ENCODE measurements at places on chromosomes 16 and 17.

DNA sequence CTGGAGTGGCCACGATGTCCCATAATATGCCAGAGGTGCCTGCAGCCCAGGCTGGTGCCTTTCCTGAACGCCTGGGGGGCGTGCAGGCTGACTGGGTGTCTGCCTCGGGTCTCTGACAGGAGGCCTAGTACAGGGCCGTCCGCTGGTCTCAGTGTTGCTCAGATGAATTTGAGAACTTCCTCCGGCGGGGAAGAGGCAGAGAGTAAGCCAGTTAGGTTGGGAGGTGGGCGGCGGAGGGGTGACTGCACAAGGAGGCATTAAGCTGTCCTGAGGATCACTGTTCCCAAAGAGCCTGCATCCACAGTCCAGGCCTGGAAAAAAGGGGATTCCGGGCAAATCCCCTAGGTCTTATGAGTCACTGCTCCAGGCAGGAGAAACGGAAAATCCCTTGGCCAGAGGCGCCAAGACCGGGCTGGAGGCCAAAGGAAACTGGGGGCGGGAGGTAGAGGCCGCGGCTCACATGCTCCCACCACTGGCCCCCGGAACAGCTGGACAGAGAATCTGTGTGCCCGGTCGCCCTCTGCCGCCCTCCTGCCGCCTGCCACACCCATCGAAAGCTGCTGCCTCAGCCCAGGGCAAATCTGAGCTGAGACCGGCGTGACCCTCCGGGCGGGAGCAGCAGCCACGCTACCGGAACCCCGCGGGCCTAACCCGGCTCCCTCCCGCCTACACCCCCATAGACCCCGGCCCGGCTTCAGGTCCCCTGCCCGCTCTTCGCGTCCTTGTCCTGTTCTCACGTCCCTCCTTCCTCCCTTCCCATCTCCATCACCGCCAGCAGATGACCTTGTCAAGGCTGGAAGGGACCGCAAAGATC is 1.2 kb downstream of the TRIM47 start:
- DNase-seq, result no peak

DNA sequence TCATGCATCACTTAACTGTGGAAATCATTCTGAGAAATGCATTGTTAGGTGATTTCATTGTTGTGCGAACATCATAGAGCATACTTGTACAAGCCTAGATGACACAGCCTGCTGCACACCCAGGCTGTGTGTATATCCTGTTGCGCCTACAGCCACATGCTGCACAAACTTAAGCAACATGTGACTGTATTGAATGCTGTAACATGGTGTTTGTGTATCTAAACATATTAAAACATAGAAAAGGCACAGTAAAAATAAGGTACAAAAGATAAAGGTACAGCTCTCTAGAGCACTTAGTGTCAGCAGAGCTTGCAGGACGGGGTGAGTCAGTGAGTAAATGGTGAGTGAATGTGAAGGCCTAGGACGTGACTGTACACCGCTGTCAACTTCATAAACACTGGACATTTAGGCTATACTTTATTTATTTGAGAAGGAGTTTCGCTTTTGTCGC is 11.9 kb downstream of the FOXK2 start:
- no peak for DNase-seq

- no peak for DNase-seq
These were observed 212.5 kb downstream of the KATNIP start for GRCh38 chr16:27762441-27762840.

DNA sequence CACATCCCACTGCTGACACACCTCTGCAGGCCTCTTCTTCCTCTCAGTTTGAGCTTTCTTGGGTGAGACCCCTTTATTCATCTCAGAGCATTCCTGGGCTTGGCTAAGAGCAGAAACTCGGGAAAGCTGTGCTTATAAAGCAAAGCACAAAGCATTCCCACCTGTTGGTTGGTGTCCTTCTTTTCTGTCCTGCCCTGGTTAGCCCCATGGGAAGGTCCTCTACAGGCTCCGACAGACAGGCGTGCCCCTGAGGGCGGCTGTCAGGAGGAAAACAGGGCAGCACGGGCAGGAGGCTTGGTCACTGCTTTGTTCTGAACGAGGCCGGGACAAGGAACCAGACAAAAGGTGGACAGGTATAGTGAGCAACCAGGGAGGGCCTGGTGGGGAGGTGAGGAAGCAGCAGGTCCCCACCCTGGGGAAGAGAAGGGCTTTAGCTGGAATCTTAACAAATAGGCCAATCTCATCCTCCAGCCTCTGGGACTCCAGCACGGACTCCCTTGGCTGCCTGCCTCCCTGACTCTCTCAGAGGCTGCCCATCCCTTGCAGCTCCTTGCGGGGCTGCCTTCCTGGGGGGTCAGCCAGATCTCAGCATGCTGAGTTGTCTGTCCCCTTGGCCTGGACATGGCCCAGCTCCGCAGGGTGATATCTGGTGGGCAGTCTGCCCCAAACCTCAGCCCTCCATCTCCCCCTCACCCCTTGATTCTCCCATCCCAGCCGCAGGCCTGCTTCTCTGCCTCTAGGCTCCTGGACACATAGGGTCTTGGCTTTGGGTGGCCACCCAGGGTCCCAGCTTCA is 1.7 kb downstream of the MEOX1 start:
- no peak for DNase-seq

GRCh38 chr17:80129006-80129565 is 17.8 kb downstream of the EIF4A3 start:
- DNase-seq, result no peak

DNA sequence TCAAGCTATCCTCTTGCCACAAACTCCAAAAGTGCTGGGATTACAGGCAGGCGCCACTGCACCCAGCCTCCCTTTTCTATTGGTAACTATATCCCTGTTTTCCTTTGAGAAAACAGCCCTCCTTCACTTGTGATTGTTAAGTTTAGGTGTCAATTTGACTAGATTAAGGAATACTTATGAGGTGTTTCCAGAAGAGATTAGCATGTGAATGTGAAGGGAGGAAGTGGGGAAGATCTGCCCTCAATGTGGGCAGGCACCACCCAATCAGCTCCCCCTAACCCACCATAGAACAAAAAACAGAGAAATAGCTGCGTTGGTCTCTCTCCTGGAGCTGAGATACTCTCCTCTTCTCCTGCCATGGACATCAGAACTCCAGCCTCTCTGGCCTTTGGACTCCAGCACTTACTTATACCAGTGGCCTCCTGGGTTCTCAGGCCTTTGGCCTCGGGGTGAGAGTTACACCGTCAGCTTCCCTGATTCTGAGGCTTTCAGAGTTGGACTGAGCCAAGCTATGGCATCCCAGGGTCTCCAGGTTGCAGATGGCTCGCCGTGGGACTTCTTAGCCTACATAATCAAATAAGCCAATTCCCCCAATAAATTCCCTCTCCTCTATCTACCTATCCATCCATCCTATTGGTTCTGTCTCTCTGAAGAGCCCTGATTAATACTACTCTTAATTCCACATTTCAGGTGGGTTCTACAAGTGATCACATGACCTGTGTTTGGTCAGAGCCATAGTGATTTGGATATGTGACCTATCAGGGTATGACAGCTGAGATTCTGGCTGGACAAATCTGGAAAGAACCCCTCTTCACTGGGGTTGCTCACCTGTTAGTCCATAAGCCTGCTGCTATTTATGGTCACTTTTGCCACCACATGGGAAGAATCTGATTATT is 12.0 kb upstream of the STAT3 start:
- no peak for DNase-seq

DNA sequence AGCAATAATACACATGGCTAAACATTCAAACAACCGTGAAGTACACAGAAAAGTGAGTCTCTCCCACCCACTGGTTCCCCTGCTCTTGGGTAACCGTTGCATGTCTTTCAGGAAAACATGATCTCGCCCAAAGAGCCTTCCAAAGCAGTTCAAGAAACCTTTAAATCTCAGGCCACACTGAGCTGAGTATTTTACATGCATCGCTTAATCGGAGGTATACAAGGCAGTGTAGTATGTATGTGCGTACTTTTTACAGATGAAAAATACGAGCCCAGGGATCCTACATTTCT is 741 bp upstream of the DEXI start:
- DNase-seq, result no peak

GRCh38 chr17:42886283-42887176 is 14.1 kb upstream of the G6PC1 start:
- DNase-seq, result no peak

DNA sequence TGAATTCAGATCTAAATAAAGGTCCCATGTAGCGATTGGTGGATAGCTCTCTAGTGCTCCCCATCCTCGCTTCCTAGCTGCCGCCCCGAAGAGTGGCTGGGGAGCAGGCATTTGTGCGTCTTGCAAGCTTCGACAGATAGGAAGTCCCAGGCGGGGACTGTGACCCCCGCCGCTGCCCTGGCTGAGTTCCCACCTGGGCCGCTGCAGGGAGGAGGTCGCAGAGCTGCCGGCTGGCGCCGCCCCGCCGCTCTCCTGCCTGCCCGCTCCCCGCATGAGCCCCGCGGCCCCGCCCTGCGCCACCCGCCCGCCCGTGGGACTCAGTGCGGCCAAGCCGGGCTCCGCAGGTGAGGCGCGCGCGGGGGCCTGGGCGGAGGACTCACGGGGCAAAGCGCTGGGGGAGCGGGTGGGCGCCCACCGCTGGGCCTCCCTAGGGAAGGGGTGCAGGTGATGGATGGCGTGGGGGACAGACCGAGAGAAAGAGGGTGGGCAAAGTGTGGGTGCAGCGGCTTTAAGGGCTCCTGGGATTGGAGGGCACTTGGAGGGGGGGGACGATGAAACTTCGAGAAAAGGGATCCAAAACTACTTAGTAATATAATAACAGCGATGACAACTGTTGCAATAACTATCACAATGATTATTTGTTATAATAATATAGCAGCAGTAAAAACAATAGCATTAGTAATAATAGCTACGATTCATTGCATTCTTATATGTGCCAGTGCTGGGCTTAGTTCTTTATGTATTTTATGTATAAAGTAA is at the start of gene OTOA:
Gene OTOA, plus strand, starts transcription at position 80 of the 759 bp plus-strand sequence. CDS start 14,547 bp downstream, outside the sequence.
- DNase-seq, result no peak

GRCh38 chr16:86584071-86584685 is 5.8 kb downstream of the FOXL1 start:
- no peak for DNase-seq

GRCh38 chr16:57379579-57379978 is 7.3 kb downstream of the CX3CL1 start:
- no peak for DNase-seq

DNA sequence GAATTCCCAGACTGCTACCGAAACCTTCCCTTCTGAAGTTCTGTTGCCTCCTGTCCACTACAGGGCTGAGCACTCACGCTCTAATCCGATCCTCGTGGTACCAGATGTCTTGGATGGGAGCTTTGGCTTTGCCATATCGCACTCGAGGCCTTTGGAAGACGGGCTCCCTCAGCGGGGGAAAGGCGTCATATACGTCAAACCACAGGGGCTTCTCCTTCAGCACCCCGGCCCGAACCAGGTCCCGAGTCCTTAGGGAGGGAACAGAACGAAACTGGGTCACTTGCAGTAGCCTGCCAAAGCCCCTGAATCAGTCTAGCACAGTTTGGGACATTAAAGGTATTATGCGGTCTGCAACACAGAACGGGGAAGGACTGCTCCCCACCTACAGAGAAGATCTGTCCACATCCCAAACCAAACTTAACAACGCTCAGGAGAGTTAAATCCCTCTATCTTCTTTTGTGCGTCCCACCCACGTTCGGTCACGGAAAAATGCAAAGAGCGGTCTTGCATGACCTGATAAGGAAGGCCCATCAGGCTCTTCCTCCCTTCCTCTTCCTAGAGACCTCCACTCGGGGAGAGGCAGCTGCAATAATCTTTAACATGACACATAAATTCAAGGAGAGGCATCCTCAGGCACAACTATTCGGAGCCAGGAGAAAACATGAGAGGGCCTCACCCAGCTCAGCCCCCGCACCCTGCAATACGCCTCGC is 526 bp downstream of the MRPS23 start:
- DNase-seq, result no peak

- no peak for DNase-seq
These were observed 126.6 kb downstream of the ANKRD11 start for GRCh38 chr16:89363621-89364393.

- no peak for DNase-seq
These were observed 2.5 kb upstream of the PRR35 start for GRCh38 chr16:557463-558297.

- no peak for DNase-seq
These were observed 32.2 kb downstream of the RHBDL3 start for GRCh38 chr17:32297860-32298259.

DNA sequence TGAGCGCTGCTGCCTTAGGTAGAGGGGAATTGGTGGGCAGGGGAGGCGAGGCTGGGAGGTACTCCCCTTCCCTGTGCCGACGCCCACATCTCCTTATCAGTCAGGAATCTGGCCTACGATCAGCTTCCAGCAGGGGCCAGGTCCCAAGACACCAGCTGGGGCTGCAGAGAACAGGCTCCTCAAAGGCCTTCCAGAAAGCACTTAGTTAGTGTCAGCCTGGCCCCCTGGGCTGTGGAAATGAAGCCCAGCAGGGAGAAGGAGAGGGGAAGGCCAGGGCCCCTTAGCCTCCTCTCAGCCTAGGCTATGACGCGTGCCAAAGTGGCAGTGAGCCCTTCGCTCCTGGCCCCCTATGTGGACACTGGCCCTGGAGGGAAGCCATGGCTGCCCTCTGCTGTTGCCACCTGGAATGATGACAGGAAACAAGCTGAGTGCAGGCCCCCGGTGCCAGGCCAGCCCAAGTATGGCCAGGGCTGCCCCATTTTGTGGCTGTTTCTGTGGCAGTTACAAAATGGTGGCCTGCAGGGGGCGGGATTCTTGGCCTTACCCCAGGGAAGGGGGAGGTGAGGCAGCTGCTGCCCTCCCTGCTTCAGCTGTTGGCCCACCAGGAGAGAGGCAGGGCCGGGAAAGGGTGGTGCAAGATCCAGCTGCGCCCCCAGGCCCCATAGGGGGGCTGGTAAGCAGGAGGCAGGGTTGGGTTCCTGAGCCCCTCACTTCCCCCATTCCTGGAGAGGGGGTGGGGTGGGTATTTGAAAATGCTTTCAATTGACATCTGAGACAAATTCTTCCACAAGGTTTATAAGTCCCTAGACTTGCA is 11.3 kb downstream of the TBX4 start:
- no peak for DNase-seq

DNA sequence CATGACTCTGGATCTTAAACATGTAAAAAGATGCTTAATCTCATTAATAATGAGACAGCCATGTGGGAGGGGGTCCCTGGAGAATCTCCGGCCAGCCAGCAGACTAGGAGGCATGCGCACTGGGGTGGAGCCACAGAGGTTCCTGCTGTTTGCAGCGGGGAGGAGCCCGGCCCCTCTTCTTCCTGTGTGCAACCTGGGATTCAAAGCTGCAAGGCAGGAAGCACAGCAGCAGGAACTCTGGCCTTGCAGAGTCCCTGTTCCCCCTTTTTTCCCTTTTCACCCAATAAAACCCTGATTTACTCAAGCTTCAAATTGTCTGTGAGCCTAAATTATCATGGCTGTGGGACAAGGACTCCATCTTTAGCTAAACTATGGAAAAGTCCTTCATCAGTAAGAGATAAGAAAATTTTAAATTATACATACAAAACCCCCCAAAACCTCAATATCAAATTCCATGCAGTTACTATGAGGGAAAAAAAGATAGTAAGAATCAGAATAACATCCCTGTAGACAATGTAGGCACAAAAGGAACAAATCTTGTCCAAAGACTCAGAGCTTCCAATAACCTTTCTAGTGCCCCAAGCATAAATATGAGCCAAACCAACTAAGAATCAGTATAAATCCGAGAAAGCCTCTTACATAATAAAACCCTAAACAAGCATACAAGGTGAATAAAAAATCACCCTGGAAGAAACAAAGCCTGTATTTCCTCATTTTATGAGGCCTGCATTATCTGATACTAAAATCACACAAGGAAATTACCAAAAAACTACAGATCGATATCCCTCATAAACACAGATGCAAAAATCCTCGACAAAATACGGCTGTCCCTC is 12.1 kb downstream of the CFDP1 start:
- DNase-seq, result no peak

GRCh38 chr16:66554021-66554420 is 1.6 kb downstream of the CKLF start:
- DNase-seq, result no peak

GRCh38 chr17:39139161-39139511 is 12.3 kb downstream of the PLXDC1 start:
- no peak for DNase-seq
